CD8-positive, alpha-beta memory T cell (primary cell): ENCODE measurements at places on chromosomes 12 and 14. TPM values are rescaled to one million over a fixed set of nuclear protein-coding genes. Genes with fewer than 3 reads are reported as not detected.

The OTX2 gene
- total RNA-seq, result not detected

- DNase-seq, result no peak
Observed at GRCh38 chr14:99412117-99413061, 68.3 kb downstream of the SETD3 start.

GRCh38 chr12:112309797-112310196, 72.4 kb downstream of the HECTD4 start:
- DNase-seq, result no peak

- DNase-seq, result no peak
Observed at GRCh38 chr12:5513406-5513805, 81.5 kb downstream of the NTF3 start.

GRCh38 chr12:54759751-54760150, 94.6 kb upstream of the MUCL1 start:
- no peak for DNase-seq

The FLRT2 gene
- total RNA-seq, result not detected

DNA sequence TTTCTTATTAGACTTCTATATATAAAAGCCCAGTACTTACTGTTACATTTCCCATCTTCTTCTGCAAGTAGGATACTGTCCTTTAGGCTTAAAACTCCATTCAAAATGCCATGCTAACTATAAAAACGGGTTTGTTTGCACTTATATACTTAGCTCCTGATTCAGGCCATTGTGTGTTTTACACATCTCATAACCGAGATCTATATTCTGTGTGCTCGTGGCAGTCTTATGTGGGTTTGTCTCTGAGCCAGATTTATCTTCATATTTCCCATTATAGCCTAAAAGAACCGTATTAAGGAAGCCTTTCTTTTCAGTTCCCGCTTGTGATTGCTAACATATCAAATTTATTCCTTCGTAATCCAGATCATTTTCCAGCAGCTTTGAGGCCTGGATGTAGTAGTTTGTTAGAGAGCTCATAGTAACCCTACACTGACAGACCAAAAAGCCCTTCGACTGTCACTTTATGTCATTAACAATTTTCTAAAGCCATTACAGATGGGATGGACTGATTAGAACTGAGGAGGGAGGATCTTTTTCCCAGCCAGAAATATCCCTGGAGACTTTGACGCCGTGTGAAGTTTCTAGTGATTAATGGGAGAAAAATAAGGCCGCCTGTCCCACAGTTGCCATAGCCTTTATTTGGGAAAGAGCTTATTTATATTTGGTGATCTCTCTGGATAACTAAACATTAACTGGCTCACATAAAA, 508.5 kb downstream of the FOXG1 start:
- no peak for DNase-seq

- no peak for DNase-seq
Observed at GRCh38 chr14:85041618-85042017, 488.3 kb upstream of the FLRT2 start.

The HAL gene
- 0.09 TPM for total RNA-seq

The SRRM4 gene
- not detected for total RNA-seq

The GARIN6 gene
- total RNA-seq, result not detected

- DNase-seq, result no peak
Observed at GRCh38 chr14:86193756-86194155, 663.8 kb downstream of the FLRT2 start.

DNA sequence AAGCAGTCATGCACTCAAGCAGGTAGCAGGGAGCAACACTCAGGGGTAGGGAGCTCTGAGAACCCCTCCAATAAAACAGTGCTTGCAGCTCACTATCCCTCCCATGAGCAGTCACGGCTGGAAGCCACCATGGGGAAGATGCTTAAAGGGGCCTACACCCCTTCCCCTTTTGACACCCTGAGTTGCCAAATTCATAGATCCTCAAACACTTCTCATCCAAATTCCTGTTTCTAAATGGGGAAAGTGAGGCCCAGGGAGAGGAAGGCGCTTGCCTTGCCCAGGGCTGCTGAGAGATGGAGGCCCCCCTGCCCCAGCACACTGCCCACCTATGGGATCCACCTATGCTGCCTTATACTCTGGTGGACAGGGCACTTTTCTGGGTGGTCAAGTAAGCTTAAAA, 7.2 kb upstream of the ENDOU start:
- no peak for DNase-seq

DNA sequence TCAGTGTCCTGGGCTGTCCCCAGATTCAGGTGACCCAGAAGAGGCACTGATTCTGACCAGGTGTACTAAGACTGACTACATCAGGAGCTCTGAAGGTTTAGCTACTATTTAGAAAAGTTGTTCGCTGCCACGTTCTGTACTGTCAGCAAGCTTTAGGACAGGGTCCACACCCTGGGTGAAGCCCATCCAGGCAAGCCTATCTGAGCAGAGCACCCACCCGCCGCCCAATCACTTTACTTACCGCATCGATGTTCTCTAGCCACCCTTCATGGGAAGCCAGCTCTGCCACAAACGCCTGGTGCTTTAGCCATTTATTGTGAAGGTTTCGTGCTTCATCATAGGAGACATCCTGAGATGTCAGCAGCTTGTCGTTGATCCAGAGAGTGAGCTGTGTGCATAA, 79.8 kb downstream of the PLEKHG3 start:
- peak; percentile 30 for DNase-seq

DNA sequence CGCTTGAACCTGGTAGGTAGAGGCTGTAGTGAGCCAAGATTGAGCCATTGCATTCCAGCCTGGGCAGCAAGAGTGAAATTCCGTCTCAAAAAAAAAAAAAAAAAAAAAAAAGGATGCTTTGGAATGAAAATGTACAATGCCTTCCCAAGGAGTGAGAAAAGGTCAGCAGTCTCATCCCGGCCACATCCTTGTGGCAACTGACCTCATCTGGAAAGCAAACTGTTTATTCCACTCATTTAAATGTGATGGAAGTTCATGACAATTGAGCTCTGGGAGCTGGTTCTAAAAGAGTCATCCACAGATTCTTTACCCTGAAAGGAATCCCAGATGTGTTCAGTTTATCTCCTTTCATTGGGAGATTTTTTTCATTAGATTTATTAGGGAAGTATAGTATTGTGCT, 19.4 kb upstream of the LIMA1 start:
- DNase-seq, result no peak

DNA sequence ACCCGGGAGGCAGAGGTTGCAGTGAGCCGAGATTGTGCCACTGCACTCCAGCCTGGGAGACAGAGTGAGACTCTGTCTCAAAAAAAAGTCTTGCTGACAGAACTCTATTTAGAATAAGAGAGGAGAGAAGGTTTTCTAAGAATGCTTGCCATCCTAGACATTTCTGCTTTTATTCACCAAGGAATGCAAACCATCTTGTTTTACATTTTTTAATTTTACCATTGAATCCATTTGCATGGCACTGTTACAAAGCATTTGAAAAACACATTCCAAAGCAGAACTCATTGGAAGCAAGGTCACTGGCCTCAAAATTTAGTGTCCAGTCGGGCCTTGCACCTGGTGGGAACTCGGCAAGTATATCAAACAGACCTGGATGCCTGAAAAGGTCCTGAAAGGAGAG, 44.2 kb upstream of the RASSF3 start:
- DNase-seq, result no peak

GRCh38 chr12:29287622-29288021, 93.3 kb downstream of the ERGIC2 start:
- no peak for DNase-seq
